Activated T-cell treated with anti-CD3 and anti-CD28 coated beads for 4 hours (primary cell): ENCODE measurements at places on chromosomes 1 and 21.

DNA sequence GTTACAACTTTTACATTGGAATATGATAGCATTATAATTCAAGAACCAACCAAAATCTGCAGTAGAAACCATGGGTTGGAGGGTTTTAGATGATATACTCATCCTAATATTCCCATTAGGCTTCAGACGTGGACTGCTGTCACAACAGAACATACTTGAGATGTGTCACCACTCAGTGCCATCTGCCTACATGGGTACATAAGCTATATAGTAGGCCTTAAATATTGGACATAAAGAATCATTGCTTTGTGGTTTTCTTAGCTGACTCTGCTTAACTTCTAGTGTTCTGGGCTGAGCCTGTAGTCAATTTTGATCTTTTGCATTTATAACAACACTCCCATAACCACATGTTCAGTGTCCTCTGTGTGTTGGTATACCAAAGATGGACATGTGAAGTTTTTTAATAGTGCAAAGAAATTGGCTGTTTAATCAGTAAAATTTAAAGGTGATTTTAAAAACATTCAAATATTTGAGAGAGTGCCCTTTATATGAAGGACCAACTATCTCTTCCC is 14.2 kb downstream of the RAP1A start:
- DNase-seq = no peak

GRCh38 chr1:199688133-199688676 is 339.3 kb upstream of the NR5A2 start:
- DNase-seq = no peak

- DNase-seq = no peak
Observed at GRCh38 chr1:168116327-168116799, 20.4 kb downstream of the GPR161 start.

GRCh38 chr1:39082010-39082799 is 56.1 kb downstream of the NDUFS5 start:
- no peak for DNase-seq

- no peak for DNase-seq
Observed at GRCh38 chr1:12596007-12596821, 21.8 kb downstream of the DHRS3 start.

DNA sequence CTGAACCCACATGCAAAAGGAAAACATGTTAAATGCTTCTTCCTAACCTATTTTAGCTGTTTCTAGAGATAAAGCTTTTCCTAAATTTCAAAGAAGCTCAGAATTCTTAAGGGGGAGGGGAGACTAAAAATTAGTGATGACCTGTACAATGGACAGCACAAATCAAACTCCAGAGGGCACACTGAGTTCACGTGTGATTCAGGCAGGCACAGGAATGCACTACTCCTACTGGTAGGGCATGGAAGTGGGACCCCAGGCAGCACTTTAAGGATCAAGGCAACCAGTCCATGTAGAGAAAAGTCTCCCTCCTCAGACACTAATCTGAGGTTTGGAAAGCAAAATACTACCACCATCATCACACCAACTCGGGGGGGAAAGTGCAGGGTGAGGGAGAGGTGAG is 31.3 kb upstream of the CLCA4 start:
- no peak for DNase-seq

- DNase-seq = no peak
Observed at GRCh38 chr1:206447792-206448191, 22.5 kb upstream of the IKBKE start.

GRCh38 chr1:33014464-33015163 is 22.1 kb downstream of the AK2 start:
- DNase-seq = no peak

DNA sequence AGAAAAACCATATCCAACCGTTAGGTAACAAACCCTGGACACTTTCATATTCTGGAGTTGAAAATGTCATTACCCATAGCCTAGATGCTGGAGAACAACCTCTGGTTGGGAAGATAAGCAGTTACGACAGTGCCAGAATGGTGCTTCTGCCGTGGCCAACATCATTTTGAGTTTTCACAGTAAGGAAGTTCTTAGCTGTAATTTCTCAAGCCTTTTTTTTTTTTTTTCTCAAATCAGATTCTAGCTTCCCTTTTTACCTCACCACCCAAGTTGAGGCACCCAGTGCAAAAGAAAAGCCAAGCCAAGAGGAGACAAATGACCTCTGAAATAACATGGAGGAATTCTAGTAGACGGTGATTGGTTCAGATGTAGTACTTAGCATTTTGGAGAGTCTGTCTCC is 21.8 kb downstream of the PPT1 start:
- no peak for DNase-seq

DNA sequence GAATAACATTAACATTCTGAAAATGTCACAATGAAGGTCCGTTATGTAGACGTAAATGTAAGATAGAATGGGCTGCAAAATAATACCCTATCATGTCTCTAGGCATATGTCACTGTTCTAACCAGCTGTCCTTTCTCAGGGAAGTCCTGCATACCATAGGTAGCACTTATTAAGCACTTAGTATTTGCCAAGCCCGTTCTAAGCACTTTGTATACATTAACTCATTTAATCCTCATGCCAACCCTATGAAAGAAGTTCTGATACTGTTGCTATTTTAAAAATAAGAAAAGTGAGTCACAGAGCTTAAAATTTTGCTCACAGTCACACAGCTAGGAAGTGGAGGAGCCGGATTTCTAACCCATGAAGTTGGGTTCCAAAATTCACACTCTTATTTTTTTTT is 15.7 kb downstream of the GAS5 start:
- DNase-seq = no peak

DNA sequence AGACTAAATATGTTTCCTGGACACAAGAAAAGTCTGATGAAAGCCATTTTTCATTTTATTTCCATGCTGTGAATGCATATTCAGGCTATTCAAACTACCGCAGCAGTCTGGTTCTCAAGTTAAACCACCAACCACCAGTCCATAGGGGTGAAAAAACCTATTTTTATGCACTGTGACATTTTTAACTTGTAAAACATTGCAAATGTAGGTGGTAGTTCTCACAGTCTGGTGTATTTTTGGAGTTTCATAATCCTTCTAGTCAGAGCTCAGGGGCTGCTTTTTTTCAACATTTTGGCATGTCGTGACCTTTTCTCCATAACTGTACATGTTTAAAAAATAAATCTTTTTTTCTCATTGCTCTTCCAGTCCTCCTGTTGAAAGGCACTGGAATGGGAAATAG is 907.6 kb upstream of the ADGRL2 start:
- DNase-seq = no peak

DNA sequence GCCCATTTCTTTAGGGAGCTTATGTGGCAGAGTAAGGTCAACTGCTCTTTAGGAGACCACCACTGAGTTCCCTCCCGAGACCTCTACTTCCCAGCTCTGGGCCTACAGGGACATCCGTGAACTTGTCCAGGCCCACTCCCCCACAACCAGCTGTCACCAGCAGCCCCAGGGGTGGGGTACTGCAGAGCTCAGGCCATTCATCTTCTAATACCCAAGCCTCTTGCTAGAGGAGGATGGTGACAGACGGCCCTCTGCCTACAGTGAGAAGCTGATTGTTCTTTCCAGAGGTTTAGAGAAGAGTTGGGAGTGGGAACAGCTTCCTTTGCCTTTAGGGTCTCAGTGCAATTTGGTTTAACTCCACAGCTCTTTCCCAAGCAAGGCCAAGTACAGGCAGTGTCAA is 33.2 kb upstream of the ARTN start:
- DNase-seq = no peak

DNA sequence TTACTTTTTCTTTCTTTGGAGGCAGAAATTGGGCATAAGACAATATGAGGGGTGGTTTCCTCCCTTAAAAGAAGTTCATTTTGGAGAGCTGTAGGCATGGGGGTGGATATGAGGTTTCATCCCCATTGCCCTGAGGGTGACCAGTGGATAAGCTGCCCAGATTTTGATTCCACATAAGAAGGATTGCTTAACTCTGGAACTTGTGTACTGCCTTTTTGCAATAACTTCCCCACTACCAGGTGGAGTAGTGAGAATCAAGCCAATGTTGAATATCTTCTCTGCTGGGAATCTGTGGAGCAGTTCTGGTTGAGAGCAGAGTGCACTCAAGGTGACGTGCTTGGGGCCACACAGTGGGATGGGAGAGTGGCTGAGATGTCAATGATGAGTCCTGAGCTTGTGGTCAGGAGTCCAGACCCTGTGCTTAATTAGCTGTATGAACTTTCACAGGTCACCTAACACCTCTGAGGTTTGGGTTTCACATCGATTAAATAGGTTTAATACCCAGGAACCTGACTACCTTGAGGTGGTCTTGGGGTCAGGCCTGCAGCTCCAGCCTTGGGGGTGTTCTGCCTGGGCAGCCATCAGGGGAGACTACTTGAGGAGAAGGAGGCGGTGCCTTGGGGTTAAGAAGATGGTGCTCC is 152.9 kb downstream of the FCRL5 start:
- no peak for DNase-seq

DNA sequence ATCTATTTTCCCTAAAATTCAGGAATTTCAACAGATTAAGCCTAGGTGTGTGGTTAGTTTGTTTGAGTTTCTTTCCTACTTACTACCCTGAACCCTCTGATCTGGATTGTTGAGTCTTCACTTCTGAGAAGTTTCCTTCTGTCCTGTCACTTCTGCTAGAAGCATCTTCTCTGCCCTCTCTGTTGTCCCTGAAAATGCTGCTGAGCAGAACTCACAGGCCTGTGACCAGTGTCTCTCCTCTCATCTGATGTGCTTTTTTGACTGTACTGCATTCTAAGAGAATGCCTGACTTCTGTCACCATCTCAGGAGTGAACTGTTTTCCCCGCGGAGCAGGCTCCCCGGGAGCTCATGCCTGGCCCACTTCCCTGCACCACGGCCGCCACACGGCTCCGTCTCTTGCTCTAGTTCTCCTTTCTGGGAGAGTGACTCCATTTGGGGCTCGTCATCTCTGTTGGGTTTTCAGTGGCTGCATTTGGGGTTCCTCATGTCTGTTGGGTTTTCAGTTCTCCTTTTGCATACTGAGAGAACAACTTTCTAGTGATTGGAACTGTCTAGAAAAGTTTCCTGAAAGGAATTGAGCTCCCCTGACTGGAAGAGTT is 77.9 kb downstream of the POFUT2 start:
- DNase-seq = no peak
